ENCODE measurements at places on chromosomes 7 and 10. TPM values are rescaled to one million over a fixed set of nuclear protein-coding genes. Genes with fewer than 3 reads are reported as not detected.

NXPH1 gene
- total RNA-seq: not detected

CALN1 gene
- not detected for total RNA-seq

PBLD gene
- total RNA-seq: 9.9 TPM

CTAGE4 gene
- total RNA-seq: not detected

CCL24 gene
- not detected for total RNA-seq

ZNF716 gene
- total RNA-seq: not detected

MOGAT3 gene
- not detected for total RNA-seq

MICALL2 gene
- 22.8 TPM for total RNA-seq

TAS2R3 gene
- total RNA-seq: not detected

CYP2E1 gene
- total RNA-seq: 0.88 TPM

CUL2 gene
- 43.8 TPM for total RNA-seq

TMEM176A gene
- not detected for total RNA-seq

DNA sequence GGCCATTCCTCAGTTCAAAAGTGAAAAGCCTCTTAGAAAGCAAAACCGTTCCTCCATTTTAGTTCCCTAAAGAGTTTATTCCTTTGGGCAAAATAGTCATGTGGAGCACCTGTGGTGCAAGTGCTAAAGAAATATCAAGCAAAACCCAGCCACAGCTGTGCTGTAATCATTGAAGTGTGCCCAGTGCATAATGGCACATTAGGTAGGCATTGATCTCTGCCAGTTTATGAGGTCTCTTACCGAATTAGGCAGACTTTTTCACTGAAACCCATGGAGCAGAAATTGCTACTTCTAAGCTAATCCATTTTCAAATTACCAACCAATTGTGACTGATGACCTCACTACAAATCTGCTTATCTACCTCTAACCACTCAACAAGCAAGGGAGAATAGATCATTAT lies 97.2 kb upstream of the SEMA3A start:
- DNase-seq: no peak

DNA sequence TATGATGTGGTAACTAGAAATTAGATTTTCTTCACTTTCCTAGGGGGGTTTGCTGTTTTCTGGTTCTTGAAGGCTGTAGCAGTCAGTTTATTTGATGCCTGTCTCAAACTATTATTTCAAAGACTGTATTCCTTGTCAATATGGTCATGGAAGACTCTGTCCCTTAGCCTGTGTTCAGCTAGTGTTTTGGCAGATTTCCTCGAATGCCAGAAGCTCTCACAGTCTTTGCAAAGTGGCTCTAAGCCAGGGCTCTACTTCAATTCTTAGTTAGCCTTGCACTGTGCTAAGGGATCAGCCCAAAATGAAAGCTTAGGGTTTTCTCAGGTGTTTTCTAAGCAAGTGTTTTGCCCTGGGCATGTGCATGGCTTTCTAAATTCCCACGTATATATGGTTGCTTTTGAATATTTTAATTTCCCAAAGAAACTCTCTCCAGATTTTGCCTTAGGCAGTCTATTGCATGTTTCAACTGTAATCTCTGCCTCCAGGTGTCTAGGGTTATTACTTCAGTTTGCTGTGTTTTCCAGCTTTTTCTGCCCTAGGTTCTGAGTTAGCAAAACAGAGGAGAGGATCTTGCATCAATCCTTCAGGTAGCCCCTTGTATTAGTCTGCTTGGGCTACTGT lies 7.2 kb upstream of the C1GALT1 start:
- DNase-seq: no peak

GRCh38 chr10:64659311-64659710 lies 1138.1 kb downstream of the REEP3 start:
- DNase-seq: no peak

- no peak for DNase-seq
Measured at GRCh38 chr10:117531371-117532002, 11.1 kb upstream of the EMX2 start.

GRCh38 chr7:150446288-150446938 lies 4.0 kb upstream of the GIMAP8 start:
- DNase-seq: no peak

- no peak for DNase-seq
Measured at GRCh38 chr7:150931199-150931869, 46.8 kb downstream of the KCNH2 start.

DNA sequence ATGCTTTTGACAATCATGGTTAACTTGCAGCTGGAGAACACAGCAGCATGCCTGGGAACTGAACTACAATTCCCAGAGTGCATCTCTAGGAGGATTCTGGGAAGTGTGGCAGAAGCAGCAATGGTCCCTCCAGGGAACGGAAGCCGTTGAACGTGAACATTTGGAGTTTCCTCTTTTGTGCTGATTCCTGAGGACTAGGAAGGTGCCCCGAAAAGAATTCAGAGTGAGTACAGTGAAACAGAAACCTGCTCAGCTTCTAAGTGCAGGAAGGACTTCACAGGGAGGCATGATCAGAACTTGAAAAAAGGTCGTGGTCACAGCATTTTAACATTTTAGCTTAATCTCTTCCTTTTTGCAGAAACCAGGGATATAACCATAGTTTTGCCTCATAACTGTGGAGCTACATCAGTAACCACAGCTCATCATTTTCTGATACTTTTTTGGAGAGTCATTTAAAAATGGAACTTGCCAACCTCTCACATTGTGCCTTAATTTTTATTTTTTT lies at the start of gene NUDT13:
NUDT13 (plus strand) TSS at position 111 of the 505 bp plus-strand sequence. CDS start 3,911 bp downstream, outside the sequence.
- DNase-seq: peak; percentile 68

- DNase-seq: no peak
Measured at GRCh38 chr10:125054216-125054615, 106.1 kb downstream of the CTBP2 start.

GRCh38 chr7:47346377-47346914 lies 235.5 kb downstream of the TNS3 start:
- DNase-seq: no peak

- DNase-seq: peak; percentile 75
Measured at GRCh38 chr7:27189295-27189996, 4.4 kb upstream of the HOXA11 start.

- no peak for DNase-seq
Measured at GRCh38 chr10:32337350-32337749, 9.6 kb downstream of the EPC1 start.

DNA sequence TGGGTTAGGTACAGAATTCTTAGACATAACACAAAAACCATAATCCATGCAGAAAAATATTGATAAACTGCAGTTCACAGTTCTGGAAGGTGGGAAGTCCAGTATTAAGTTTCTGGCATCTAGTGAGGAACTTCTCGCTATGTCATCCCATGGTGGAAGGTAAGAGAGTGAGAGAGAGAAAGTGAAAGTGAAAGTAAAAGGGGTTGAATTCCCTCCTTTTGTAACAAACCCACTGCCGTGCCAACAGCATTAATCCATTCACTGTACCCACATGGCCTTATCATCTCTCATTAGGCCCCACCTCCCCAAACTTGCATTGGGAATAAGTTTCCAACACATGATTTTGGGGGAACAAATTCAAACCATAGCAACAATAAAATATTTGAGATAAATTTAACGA lies 17.1 kb downstream of the ZNF485 start:
- DNase-seq: no peak

- no peak for DNase-seq
Measured at GRCh38 chr7:87480386-87480785, 4.9 kb upstream of the ABCB4 start.

DNA sequence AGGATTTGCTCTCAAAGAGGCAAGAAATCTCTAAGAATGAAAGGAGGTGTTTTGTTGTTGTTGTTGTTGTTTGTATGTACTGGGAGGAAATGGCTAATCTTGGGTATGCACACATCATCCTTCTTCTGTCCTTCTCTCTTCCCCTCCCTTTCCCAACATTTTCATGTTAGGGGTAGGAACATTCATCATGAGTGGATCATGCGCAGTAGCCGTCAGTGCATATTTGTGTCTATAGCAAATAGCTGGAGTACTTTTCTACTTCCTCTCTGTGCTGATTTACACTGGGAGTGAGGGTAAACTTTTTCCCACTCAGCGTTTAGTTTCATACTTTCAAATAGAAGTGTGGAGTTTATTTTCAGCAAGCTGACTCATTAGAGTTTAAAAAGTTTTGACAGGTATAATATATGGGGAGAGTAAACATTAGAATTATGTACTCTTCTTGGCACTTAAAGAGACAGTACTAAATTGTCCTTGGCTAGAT lies 80.5 kb upstream of the PRKG1 start:
- DNase-seq: peak; percentile 29

- no peak for DNase-seq
Measured at GRCh38 chr10:131475043-131475442, 163.5 kb upstream of the TCERG1L start.

GRCh38 chr7:5584096-5584495 lies 160.5 kb upstream of the TNRC18 start:
- no peak for DNase-seq

DNA sequence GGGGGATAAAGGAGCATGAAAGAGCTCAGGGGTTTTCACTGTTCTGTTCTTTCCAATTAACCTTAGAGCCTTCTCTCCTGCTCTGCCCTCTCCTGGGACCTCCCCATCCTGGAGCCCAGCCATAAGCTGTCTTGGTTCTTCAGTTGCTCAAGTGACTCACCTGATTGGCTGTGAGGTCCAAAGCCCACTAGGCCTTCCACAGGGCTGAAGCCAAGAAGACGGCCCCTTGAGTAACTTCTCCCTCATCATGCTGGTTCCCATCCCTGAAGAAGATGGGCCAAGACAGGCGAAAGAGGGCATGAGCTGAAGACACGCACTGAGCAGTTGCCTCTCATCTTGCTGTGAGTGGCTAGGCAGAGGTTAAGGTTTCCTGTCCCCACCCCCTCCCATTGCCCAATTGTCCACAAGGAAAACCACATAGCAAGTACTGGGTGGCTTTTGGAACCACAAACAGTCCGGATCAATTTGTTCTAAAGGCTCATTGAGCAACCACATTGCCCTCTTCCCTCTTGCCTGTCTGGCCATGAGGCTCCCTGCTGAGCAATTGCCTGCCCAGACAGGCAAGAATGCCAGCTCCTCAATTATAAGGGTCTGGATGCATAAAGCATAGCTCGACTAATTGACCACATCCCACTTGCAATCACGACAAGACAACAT lies 43.9 kb upstream of the GPAM start:
- DNase-seq: peak; percentile 42

DNA sequence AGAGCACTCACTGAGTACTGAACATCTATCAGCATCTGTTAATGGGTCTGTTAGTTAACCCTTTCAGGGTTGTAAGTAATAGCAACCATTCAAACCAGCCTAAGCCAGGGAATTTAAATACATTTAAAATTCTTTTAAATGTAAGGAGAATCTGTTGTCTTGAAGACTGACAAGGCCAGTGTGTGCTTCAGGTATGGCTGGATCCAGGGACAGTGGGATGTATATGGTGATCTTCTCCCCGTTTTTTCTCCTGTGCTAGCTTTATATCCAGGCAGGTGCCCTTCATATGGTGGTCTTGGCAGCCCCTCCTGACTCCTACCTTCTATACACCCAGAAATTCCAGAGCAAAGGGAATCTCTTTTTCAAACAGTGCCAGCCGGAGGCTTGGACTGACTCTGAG lies 46.6 kb upstream of the DAGLB start:
- no peak for DNase-seq

- DNase-seq: no peak
Measured at GRCh38 chr7:137243741-137244140, 99.8 kb downstream of the PTN start.

DNA sequence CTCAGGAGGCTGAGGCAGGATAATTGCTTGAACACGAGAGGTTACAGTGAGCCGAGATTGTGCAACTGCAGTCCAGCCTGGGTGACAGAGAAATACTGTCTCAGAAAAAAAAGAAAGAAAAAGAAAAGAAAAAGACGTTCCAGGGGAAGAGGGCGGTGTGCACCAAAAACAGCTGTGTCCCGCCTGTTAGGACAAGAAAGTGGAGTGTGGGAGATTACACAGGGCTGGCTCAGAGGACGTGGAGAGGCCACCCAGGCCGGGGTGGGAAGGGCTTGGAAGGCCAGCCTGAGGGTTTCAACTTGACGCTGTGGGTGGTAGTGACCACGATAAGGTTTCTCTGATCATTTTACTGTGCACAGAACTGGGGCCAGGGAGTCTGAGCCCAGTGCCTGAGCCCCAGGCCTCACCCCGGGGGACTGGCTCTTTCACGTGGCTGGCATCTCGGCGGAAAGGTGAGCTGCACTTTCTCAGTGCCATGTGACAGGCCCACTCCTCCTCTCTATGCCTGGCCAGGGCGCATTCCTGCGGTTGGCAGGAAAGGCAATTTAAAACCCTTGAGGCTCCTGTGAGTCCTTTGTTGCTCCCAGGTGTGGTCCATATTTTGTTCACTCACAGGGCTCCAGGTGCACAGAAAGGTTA lies 13.9 kb downstream of the RHBDD2 start:
- no peak for DNase-seq

DNA sequence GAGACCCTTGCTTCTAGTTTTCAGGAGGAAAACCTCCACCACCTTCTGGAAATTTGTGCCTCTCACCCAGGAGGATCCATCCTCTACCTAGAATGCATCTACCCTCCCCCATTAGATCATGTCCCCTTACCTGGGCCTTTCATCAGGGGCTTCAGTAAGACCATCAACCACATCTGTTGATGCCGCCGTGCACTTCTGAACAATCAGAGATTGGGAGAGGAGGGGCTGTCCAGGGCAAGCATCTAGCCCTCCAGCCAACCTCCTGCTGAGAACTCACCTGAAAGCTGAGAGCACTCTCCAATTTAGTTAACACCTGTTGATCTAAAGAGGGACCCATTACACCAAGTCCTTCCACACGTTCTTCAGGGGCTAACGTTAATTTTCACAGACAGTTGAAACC lies 57.6 kb upstream of the PIK3CG start:
- no peak for DNase-seq

DNA sequence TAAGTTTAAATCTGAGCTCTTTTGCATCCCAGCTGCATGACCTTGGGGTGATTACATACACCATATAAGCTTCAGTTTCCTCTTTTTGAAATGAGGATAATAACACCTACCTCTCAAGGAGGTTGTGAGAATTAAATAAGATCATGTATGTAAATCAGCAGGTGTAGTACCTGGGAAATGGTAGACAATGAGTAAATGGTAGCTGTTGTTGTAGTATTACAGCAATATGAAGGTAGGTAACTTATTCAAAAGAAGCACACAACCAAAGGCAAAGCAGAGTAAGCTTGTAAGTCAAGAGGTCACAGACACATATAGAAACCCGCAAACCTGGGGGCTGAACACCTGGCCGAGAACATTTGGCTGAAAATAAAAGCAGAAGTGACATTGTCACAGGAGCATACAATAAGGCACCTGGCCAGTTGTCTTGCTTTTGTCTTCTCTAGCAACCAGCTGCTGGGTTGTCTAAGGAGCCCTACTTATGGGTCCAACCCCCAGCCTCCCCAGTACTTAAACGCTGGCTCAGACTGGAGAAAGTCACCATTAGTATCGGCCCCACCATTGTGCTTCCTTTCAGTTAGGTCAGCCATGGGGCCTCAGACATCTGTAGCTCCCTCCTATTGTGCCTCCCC lies 203.6 kb upstream of the MKLN1 start:
- no peak for DNase-seq
